ENCODE measurements at places on chromosomes 5 and 9.

DNA sequence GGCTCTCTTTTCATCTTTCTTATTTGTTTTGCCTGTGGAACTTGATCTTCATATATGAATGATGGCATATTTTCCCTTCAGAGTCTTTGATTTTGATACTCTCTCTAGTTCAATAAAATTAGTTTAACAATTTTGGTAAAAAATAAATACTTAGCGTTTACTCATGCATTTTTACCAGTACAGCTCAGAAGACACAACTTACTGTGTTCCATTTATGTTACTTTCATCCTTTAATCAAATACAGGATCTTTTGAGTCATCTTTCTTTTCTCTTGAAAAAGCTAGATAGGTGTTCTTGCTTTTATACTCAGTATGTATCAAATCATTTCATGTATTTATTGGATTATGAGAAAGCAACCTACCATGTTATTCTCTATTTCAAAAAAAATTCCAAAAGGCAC, 47.1 kb upstream of the RICTOR start:
- no peak for DNase-seq

GRCh38 chr5:34898258-34898895, 16.9 kb downstream of the RAD1 start:
- peak; percentile 84 for DNase-seq

GRCh38 chr9:113446323-113446740, 17.2 kb upstream of the RGS3 start:
- peak; percentile 68 for DNase-seq

DNA sequence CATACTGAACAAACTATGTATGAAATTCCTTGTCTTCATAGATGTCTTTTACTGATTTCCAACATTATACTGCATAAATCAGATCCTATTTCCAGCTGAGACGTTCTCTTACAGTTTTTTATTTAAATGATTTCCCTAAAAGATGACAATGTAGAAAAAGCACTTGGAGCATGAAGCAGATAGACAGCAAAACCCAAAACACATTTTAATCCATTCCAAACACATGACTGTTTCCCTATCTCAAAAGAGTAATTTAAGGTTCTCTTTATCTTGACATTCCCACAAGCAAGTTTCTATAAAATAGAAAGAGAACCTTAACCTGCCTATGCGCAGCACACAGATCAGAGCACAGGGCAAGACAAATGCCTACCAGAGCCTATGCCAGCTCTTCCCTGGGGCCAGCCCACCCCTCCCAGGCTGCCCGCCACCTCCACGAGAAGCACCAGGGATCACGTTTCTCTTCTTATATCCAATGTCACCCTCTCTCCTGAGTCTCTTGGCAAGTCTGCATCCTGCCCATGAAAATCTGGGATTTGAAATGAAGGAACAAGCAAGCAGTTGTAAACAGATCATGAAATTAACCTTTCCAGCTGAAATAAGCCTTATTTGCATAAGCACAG, 52.4 kb downstream of the RETREG1 start:
- no peak for DNase-seq

DNA sequence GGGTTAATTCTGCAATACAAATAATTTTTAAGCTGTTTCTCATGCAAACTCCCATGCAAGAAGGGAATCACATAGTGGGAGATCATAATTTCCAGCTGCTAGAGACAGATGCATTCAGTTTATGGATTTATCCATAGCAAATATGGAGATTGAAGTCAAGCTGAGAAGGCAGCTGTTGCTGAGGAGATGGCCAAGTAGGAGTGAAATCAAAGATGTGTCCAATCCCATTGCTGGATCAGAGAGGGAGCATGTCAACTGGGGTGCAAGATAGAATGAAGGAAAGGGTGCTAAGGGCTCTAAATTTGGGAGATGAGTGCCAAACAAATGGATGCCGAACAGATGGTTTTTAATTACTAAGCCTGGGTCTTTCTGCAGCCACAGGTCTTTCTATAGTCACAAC, 504.5 kb downstream of the NFIB start:
- DNase-seq = no peak

GRCh38 chr5:52956915-52957747, 32.0 kb upstream of the ITGA2 start:
- DNase-seq = no peak

GRCh38 chr9:90737742-90738141, 63.9 kb upstream of the SYK start:
- DNase-seq = no peak

DNA sequence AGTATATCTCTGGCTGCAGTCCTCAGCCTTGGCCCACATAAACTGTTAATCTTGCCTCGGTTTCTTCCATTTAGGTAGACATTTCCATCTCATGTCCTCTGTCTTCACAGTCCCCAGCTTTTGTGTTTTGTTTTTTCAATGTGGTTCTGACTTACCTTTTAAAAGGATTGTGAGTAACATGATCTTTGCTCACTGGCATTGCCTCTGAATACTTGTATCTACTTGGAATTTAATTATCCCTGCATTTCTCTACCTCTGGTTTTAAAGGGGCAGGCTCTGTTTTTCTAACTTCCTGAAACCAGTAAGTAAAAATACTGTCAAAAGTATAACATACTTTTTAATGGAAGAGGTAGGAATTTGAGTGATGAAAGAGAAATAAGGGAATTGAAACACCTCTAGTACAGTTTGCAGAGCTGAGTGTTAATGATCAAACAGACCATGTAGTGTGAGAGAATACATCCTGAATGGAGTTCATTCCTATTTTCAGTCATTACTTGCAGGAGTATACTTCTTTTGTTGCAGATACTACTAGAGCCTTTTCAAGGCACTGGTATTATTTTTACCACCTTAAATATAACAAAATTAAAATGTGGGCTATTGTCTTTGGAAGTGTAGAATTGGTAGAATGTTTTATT, 62.6 kb downstream of the MTREX start:
- DNase-seq = no peak
